RPMI8226 (cell line): ENCODE measurements at places on chromosomes 7 and 10.
A peak's percentile ranks its signal among the peaks of the same experiment; 100 is the strongest.

GRCh38 chr7:117381362-117381761, 45.9 kb downstream of the ASZ1 start:
- DNase-seq = no peak

GRCh38 chr7:46035166-46035565, 114.1 kb upstream of the IGFBP3 start:
- DNase-seq = peak; percentile 24

- no peak for DNase-seq
These were observed 387.3 kb upstream of the NPVF start for GRCh38 chr7:25615593-25615992.

GRCh38 chr10:129107525-129107924, 359.5 kb upstream of the MGMT start:
- no peak for DNase-seq

DNA sequence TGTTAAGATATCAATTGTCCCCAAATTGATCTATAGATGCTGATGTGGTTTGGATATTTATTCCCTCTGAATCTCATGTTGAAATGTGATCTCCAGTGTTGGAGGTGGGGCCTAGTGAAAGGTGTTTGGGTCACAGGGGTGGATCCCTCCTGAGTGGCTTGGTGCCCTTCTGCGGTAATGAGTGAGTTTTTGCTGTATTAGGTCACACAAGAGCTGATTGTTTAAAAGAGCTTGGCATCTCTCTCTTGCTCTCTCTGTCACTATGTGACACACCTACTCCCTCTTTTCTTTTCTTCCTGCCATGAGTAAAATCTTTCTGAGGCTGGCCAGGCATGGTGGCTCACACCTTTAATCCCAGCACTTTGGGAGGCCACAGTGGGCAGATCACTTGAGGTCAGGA, 98.2 kb upstream of the KAT6B start:
- DNase-seq = no peak

DNA sequence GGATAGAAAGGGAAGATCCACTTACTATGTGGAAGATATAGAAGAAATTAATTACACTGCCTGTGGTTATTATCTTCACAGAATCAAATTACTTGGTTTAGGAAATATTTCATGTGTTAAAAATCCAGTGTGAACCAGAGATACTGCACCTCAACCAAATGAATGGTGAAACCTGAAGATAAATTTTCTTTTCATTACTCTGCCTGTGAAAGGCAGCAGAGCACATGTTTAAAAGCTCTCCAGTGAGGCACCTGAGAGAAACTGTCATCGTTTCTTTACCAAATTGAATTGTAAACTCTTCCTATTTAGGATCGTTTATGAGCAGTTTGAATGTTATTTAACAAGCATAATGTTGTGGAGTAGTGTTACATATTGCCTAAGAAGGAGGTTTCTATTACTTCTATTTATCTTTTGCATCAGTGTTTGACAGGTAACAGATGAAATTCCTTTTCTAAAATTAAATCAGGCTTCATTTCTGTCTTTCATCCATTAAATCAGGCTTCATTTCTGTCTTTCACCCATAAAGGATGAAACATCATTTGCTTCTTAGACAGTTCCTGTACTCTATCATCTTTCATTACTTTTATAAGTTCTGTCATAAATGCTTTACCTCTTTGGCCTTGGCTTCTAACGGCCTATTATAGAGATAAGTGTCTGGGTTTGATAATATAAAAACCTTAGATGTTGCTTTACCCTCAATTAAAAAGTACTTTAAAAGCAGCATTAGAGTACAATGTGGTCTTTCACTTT, 266.6 kb downstream of the NXPH1 start:
- DNase-seq = no peak

GRCh38 chr7:109637428-109637990, 1067.8 kb downstream of the DNAJB9 start:
- no peak for DNase-seq

GRCh38 chr10:10418387-10418786, 599.3 kb upstream of the CELF2 start:
- DNase-seq = peak; percentile 16

- DNase-seq = no peak
These were observed 21.7 kb upstream of the WNT16 start for GRCh38 chr7:121307021-121307574.

DNA sequence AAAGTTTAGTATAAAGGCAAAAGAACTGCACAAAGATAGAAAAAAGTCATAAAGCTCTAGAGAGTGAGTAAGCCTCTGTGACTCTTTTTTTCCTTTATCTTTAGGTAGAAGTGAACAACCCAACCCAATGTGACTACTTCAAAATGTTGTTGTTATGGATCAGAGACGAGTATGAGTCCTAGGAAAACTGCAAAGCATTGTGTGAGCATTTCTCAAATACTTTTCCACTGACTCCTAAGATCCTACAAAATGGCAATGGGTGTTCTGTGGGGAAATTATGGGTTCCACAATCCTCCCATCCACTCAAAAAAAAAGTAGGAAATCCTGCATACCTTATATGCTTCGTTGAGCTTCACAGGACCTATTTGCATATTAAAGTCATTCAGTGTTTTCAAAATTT, 177.1 kb downstream of the DGKI start:
- DNase-seq = no peak

DNA sequence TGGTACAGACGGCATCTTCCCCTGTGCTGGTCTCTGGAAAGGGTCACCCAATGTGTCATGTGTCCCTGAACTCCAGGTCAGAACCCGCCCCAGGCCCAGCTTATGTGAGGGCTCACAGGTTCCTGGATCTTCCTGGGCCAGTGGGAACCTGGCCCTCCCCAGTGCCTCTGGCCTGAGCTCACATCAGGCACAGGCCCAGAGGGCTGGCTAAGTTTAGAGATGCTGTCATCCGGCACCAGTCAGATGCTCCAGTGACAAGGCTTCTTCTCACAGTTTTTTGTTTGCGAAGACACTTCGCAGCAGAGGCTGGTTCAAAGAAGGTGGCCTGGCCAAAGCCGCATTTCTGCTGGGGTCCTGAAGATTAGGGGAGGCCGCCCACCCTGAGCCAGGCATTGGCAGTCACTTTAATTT, 11.8 kb downstream of the CAMK2B start:
- no peak for DNase-seq

DNA sequence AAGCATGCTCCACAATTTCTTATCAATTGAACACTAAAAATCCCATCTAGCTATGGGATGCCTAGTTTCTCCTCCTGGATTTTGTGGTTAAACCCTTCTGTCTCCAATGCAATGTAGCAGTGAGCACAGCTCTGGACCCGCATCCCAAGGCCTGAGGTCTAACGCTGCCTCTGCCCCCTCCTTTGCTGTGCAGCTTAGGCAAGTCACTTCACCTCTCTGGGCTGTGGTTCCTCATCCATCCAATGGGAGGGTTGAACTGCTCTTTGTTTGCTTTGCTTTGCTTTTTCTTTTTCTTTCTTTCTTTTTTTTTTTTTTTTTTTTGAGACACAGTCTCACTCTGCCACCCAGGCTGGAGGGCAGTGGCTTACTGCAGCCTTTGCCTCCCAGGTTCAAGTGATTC, 69.2 kb downstream of the PARP12 start:
- no peak for DNase-seq

DNA sequence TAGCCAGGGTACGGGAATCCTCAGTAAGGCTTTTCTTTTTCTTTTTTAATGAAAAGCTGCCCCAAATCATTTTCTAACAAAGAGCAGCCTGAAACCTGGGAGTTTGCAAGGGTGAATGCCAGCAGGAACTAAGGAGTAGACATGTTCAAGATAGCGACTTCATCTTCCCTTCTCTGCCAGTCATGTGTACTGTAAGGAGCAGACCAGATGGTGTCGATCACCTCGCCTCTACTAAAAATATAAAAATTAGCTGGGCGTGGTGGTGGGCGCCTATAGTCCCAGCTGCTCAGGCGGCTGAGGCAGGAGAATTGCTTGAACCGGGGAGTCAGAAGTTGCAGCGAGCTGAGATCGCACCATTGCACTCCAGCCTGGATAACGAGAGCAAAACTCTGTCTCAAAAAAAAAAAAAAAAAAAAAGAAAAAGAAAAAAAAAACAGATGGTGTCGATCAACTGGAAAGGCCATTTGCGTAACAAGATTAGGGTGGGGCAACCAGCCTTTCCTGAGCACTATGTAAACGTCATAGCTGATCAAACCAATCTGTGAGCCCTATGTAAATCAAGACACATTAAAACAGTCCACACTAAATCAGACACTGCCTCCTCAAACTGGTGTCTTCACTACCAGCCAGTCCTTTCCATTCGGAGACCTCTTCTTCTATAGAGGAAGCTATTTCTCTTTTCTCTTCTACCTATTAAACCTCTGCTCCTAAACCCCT, 33.8 kb downstream of the NOLC1 start:
- no peak for DNase-seq

DNA sequence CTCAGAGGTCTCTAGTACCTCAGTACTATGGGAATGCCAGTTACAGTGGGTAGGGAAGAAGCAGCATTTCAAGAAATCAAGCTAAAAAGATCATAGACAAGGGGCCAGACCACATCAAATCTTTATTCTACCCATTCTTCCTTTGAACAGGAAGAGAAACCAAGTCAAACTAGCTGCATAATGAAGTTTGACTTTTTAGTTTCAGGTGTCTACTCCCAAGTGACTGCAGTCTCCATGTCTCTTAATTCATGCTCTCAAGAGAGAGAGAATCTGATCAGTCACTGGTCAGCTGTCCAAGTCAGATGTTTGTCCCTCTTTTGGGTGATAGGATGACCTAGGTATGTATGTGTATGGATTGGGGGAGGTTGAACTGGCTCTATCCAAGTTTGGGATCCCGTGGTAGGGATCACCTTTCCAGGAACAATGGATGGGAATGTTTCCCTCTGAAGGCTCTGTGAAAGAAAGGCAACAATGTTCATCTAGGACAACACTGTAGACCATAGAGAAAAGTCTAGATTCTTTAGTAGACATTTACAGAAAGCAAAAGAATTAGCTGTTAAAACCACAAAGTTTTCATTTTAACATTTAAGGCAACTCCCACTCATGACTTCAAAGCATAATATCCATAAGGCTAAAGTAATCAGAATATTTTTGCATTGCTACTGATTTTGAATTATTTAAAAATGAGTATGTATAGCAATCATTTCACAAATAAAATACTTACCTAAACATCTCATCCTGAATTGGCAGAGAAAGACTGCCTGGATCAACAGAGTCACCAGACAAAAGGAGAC, 30.1 kb upstream of the PRTFDC1 start:
- DNase-seq = no peak

GRCh38 chr10:43390759-43391158, 18.2 kb downstream of the HNRNPF start:
- no peak for DNase-seq

GRCh38 chr10:51696251-51696650, 3.1 kb downstream of the CSTF2T start:
- DNase-seq = no peak

DNA sequence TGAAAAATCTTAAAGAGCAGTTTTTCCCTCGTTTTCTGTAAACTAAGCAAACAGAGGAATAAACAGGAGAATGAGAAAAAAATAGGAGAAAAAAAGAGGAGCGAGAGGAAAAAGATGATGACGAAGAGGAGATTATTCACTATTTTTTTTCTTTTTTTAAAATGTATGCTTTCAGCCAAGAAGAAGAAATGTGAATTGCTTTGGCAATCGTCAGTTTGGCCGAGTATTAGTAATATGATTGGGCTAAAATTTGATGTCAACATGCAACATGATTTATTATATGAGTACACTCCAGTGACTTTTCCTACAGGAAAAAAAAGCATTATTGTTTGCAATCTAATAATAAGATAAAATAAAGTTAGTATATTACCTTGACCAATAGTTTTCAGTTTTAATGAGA, 26.3 kb downstream of the VWDE start:
- DNase-seq = no peak

DNA sequence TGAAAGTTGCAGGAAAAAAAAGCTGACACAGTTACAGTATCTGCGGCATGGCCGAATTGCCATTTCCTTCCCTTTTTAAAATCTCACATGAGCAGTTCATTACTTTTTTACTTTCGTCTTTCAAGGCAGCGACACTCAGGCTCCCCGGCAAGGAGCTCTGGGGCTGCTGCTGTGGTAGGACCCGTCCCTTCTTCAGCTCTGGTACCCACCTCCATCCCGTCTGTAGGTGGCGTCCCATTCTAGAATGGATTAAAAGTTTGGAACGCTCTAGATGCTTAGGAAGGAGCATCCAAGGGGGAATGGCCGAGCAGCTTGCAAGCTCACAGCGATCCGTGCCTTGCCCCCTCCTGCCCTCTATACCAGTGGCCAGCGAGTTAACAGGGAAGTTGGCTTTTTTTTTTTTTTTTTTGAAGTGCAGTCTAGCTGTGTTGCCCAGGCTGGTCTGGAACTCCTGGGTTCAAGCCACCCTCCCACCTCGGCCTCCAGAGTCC, 22.8 kb upstream of the TTYH3 start:
- DNase-seq = peak; percentile 65

GRCh38 chr10:63266391-63267316, 133.5 kb downstream of the NRBF2 start:
- no peak for DNase-seq

- no peak for DNase-seq
These were observed 242.5 kb upstream of the TMEM229A start for GRCh38 chr7:124275411-124275810.

DNA sequence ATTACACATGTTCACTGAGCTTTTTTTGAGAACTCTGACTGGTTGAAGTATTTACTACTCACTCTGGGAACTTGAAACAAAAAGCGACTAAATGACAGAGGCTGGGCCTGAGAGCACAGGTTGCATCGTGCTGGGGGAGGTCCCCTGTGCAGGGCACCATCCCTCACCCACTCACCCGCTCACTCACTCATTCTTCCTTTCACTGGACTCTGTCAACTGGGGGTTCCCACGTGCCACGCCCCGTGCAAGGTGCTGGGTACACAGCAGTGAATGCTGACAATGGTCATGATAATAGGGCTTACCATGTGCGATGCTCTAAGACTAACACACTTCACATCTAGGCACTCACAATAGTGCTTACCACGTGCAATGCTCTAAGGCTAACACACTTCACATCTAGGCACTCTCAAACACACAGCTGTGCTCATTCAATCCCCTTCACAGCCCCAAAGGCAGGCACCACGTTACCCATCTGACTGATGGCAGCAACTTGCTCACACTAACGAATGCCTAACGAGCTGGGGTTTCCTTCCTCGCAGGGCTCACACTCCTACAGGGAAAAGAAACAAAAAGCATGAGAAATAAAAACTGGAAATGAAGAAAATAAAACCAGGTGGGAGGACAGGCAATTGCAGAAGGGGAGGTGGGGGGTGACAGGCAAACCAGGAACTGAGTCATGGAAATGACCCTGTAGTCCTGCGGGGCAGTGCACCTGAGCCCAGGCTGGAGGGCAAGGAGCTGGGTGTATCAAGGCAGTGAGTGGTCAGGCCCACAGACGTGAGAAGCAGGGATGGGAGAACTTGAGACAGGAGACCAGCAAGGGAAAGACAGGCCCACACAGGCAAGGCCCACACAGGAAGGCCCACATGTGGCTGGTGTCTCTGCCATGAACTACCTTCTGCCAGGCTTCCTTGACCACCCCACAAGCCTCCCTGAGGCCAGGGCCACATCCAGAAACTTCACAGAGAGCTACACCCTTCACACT, 147.0 kb upstream of the FAM20C start:
- no peak for DNase-seq

DNA sequence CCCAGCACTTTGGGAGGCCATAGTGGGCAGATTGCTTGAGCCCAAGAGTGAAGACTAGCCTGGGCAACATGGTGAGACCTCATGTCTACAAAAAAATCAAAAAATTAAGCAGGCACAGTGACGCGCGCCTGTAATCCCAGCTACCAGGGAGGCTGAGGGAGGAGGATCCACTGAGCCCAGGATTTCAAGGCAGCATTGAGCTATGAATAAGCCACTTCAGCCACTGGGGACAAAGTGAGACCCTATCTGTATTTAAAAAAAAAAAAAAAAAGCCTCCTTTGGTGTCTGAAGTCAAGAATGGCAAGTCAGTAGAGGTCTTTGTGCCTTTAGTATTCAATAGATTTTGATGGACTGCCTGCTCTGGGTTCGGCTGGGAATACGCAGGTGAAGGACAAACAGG, 85.7 kb downstream of the RALA start:
- DNase-seq = no peak
